ENCODE measurements at places on chromosomes 1 and 21.

- DNase-seq, result no peak
Observed at GRCh38 chr1:11422686-11423085, 56.3 kb upstream of the DISP3 start.

GRCh38 chr21:45515241-45516061, 26.8 kb downstream of the SLC19A1 start:
- no peak for DNase-seq

DNA sequence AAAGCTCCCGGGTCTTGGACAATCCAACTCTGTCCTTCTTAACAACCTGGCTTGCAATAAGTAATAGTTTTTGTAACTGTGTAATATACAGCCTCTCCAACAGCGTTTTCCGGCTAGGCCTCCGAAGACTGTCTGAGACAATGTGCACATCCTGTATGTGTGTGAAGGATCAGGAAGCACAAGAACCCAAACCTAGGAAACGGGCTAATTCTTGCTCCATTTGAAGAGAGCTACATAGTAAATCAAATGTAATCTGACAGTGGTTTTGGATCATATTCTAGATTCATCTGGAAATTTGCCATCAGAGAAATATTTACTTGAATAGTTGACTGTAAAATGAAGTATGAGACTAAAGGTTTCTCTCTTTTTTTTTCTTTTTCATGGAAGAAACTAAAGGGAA, 1.2 kb downstream of the GPR52 start:
- no peak for DNase-seq

- DNase-seq, result no peak
Observed at GRCh38 chr1:231045286-231045685, 5.2 kb upstream of the FAM89A start.

GRCh38 chr1:71918630-71919029, 363.7 kb downstream of the NEGR1 start:
- DNase-seq, result no peak

GRCh38 chr1:4978660-4979390, 324.4 kb downstream of the AJAP1 start:
- no peak for DNase-seq

- DNase-seq, result no peak
Observed at GRCh38 chr1:67169496-67169895, 3.2 kb downstream of the IL23R start.

DNA sequence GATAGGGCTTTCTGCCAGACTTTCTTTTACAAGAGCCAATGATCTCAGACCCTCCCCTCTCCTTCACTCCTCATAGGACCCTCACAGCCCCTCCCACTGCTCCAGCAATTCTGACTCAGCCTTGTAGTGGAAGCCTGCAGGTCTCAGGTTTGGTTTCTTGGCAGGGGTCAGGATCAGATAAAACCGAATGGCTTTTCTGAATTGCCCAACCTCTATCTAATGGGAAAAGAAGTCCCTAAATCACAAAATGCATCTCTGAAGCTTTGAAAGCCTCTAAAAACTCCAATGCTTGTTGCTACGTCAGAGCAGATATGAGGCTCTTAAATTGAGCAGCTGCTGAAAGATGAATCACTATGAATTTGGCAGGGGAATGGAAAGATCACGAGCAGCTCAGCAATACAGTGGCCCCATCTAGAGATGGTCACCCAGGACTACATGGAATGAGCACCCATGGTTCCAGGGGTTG, 74.5 kb downstream of the NID1 start:
- DNase-seq, result no peak

- no peak for DNase-seq
Observed at GRCh38 chr1:225617956-225618355, 35.0 kb downstream of the ENAH start.

- DNase-seq, result no peak
Observed at GRCh38 chr1:19123837-19124236, 86.2 kb downstream of the UBR4 start.
